ENCODE measurements at places on chromosomes 2 and 18.

DNA sequence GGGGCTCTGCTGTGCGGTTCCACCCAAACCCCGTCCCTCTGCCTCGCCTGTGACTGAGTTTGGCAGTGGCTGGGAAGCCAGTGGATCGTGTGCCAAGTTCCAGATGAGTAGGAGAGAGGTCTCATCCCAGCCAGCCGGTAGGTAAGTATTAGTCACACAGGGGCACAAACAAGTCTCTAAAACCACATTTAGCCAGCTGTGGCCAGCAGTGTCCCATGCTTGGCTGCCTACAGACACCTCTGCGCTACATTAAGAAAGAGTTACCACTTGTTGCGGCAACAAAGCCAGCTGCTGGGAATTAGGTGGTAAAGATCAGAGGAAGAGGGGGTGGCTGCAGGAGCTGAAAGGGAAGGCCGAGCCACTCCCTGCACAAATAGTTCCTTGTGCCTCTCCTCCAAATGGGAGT lies 81.2 kb downstream of the GATA6 start:
- no peak for DNase-seq

DNA sequence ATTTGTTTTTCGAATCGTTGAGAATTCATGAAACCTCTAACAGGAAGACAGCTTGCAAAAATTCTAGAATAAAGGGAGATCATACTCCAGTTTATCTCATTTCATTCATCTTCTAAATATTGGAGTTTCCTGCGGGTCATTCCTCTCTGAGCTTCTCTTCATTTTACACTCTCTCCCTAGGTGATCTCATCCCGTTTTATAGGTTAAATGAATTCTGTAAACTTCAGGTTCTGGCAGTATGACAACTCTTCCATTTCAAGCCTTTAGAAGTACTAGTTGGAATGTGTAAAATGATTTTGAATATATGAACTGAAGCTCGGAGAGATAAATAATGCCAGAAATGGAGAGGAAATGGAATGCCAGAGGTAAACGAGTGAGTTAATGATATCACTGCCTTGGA lies 312.4 kb downstream of the METTL4 start:
- DNase-seq = no peak

DNA sequence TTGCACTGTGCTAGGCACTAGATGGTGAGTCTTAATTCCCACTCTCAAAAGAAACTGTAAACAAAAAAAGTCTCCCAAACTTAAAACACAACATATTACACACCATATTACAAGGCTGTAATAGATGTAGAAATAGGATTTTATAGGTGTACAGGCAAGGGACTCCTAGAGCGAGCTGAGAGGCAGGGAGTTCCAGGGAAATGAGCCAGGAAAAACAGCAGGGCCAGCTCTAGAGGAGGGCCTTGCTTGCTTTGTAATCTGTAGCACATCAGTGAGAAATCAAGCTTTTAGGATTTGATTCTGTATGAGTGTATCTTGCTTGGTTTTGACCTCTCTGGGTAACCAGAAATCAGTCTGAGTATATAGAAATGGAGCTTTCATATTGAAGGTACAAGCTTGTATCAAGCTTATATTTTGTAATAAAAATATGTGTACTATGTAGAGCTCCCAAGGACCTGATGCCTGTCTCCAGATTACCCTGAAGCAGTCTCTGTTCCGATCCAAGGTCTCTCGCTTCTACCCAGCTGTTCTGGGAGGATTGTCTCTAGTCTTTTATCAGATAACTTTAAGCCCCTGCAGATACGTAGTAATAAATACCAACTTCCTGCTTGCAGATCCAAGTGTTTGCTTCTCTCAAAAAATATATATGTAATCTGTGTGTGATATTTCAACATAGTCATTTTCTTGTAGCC lies 73.0 kb downstream of the MYO1B start:
- no peak for DNase-seq

DNA sequence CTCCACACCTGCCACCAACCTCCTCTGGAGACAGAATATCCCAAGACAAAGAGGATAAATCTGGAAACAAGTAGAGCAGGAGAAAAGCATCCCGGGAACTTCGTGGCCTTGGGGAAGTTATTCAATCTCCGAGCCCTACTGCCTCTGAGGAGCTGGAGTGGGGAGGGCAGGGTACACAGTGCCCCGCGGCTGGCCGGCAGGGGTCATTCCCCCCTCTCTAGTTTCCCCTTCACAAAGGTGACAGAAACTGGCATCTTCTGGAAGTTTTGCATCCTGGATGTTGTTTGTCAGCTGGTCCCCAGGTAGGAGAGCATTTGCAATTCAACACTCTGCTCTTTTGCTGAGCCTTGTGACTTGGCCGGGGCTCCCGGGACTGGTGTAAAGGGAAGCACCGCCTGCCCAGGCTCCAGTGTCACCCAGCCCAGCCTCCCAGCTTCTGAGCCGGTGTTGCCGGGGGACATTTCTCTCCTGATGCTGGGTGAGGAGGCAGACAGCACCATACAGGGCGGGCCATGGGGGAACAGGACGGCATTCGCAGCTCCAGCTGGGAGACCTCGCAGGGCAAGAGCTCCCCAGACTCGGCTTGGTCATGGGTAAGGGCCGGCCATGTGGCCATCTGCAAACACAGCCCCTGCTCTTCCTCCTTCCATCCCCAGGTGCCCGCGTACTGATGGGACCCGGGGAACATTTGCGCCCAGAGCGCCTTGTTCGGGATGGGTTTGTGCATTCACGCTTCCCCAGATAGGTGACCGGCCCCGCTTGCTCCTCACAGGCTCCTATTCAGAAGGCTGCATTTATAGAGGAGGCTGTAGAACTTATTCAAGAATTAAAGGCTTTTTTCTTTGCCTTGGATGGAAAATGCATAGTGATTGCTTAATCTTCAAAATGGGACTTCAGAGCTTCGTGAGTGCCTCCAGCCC lies 7.4 kb upstream of the NTSR2 start:
- DNase-seq = no peak

DNA sequence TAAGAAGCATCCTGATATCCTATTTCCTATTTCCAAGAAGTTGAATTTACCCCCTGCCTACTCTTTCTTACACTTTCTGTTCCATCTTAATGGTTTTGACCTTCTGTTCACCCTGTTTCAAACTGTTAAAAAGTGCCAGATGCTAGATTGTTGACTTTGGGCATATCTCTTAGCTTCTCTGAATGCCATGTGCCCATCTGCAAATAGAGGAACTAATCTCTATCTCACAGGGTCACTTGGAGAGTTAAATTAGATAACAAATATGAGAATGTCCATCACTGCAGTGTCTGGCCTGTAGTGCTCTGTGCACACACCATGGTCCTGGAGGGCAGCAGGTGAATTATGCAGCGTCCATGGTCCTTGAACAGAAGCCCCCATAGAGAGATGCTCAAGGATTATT lies 83.8 kb downstream of the LRATD1 start:
- no peak for DNase-seq

DNA sequence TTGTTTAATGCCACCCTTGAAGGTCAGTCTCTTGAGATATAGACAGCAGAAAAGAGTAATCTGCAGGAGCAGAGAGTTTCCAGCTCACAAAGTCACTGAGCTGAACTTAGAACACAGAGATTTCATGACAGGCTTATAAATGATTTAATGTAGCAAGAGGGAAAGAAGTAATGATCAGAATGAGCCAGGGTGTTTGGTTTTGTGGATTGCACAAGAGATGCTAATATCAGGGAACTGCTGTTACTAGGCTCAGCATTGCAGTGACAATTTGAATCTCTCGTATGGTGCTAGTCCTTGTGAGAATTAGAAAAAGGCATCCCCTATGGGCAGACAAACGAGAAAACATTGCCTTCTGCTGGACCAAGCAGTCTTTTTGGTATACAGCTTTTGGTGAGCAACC lies 61.7 kb upstream of the ITGB6 start:
- DNase-seq = no peak

DNA sequence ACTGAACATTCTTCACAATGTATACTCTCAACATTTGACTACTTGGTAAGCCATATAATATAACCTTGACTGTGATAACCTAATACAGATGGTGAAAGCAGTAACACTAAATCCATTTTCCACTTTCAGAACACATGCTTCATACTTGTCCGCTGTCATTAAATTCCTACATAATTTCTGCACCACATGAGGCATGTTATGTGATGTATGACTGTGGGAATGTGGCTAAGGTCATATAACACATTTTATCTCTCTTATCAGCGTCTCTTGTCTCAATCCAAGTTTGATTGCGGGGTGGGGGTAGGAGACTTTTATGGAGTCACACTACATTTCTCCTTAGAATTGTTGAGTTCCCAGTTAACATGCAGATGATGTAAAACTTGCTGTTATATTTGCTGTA lies 110.9 kb downstream of the MTCL1 start:
- no peak for DNase-seq

GRCh38 chr2:223545406-223545805 lies 56.8 kb downstream of the SCG2 start:
- DNase-seq = no peak

DNA sequence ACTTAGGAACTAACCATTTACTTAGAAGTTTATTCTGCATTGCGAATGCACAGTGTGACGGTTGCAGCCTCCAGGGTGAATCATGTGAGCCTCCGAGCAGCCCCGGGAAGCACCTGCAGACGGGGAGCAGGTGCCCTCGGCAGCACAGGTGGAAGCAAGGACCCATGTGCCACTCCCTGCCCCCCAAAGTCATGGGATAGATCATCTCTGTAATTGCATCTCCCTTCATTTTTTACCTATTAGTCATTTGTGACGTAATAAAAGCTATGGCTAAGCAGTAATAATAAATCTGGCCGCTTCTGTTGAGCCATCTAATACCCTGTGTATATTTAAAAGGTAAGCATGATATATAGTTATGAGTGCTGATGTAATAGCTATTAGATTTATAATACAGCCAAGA lies 97.2 kb downstream of the PTGR3 start:
- no peak for DNase-seq

Measured in stimulated activated CD8-positive, alpha-beta memory T cell treated with anti-CD3 and anti-CD28 coated beads, Interleukin-7, amount 100 ng/mL, for 1 hour (primary cell).